Fibroblast of skin of right biceps (primary cell): ENCODE measurements at places on chromosomes 2 and 18.

DNA sequence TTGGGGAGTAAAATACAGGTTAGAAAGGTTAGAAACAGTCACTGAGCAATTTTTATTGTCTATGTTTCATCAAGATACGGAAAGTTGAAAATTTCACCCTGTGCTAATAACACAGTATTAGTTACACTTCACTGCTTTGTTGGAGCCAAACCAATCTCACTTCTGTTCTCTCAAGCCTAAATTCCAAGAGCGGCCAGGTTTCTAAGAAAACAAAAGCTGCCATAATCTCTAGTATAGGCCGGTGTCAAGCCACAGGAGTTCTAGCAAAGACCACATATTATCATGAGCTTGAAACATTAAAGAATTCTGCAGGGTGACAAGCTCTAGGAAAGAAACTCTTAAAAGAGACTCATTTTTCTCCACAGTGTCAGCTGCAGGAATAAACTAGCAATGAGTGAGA lies 128.7 kb downstream of the TXNL1 start:
- no peak for DNase-seq

DNA sequence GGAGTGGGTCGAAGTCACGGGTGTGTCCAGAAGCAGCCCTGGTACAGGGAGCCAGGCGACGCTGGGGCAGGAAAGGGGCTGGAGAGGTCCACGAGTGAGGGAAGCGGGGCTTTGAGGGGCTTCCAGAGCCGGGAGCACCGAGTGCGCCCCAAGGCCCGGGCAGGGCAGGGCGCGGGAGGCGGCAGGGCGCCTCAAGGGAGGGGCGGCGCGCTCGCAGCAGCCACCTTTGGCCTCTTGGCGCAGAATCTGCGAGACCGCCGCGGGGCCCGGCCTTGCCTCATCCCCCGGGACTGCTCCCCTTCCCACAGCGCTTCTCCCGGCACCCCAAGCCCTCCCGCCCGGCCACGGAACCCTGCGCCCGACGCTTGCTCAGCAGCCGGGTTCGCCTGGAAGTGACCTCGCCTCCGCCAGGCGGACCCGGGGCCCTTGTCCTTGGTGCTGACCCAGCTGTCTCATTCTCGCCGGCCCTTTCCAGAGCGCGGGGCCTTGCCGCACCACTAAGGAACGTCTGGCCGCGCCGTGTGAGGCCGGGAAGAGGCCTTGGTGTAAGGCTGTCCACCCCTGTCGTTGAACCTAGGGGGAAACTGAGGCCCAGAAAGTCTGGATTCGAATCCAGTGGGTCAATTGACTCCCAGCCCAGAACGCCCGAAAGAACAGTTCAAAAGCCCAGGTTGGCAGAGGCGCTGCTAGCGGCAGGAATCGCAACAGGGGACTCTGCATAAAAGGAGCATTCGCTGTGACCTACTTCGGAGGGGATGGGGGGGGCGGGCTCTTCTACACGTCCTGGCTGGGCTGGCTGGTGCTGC lies 584 bp upstream of the DNER start:
- DNase-seq: peak; percentile 53

- DNase-seq: no peak
Observed at GRCh38 chr2:4662161-4662779, 958.9 kb downstream of the DCDC2C start.

DNA sequence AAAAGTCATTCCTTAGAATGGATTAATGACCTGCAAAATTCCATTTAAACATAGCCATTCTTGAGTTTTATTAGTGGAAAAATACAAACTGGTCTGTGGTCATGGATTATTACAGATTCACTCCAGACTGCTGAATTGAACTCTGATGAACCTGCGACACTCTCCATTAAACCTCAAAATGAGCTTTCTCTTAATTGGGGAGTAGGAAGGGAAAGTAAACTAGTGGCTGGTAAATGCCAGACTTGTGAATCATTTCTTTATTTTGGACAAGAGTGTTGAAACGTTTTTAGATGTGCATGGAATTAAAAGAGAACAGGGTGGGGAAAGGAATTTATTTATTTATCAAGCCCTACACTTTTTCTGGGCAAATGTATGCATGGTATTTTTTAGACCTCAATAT lies 321.2 kb upstream of the FANCL start:
- peak; percentile 67 for DNase-seq

- no peak for DNase-seq
Observed at GRCh38 chr2:8728305-8729015, 46.6 kb downstream of the ID2 start.

- no peak for DNase-seq
Observed at GRCh38 chr2:9184361-9184760, 22.3 kb upstream of the ASAP2 start.

GRCh38 chr2:179412112-179412511 lies 147.5 kb upstream of the SESTD1 start:
- peak; percentile 34 for DNase-seq

- no peak for DNase-seq
Observed at GRCh38 chr18:73674125-73674865, 473.3 kb downstream of the FBXO15 start.

DNA sequence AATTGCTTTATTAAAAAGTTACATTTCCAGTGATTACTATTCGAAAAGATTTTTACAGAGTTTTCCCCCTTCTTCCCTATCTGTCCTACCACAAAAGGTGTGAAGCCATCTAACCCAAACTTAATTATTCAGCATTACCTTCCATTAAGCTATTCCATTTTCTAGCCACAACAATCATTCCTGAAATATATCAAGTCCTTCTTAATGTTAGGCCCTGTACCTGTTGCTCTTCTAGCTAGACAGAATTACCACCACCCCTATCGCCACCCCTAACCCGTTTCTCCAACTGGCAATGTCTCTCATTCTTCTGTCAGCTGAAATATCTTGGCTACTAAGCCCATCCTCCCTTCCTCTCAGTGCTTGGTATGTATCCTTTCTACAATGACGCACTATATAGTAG lies 13.9 kb downstream of the IWS1 start:
- no peak for DNase-seq

- DNase-seq: no peak
Observed at GRCh38 chr2:222052934-222053367, 245.8 kb downstream of the PAX3 start.

DNA sequence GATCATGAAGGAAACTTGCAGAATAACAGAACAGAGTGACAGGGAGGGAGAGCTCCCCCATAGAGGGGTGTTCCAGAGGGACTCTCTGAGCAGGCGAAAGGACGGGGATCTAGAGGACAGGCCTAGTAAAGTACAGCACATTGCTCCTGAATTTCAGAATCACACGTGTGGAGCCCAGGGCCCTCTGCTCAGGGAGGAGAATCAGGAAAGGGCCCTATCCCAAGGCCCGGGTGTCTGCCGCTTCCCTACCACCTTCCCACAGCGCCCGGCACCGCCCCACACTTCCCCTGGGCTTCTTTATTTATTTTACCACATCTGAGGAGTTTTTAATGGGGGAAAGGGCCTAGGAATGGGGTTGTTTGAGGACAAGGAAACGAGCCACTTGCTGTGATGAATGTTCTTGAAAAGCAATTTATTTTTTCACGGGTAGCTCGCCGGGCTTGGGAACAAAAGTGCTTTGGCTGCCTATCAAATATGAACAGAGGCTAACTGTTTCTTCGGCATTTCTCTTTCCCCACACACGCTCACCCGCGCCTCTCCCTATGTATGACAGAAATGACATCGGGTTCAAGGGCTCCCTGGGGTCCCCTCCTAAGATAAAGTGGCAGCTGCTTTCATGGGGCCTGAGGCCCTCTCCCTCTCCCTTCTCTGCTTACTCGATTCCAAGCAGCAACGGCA lies 79.3 kb upstream of the GLI2 start:
- DNase-seq: no peak

DNA sequence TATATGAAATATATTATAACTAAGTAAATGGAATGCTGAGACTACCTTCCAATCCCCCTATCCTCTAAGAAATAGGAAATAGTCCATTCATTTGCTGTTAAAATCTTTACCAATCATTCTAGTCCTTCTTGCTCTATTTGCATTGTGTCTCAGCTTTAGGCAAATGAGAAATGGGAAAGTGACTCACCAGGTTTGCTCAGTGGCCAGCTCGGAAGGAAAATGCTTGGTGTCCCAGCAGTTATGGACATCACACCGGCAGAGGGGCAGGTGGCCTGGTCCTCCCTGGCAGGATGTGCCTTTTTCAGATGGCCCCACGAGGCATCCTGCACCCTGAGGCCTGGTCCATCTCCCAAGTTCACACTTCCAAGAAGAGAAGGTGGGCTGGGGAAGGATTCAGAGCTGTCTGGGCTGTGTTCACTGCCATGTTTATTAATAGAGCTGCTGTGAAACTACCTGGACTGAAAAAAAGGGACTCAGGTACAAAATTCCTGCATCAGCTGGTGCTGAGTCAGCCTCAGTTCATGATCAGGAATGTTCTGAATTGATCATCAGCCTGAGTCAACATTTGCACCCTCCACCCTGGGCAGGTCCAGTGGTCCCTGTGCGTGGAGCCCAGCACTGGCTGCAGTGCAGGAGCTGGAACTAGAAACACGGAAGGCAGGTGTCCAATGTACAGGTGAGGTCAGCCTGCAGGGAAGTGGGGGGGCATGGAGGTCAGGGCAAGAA lies 60.1 kb upstream of the ARL4C start:
- DNase-seq: no peak

- peak; percentile 34 for DNase-seq
Observed at GRCh38 chr2:149101818-149102217, 63.3 kb downstream of the LYPD6B start.

GRCh38 chr18:28802546-28802945 lies 625.6 kb upstream of the CDH2 start:
- DNase-seq: peak; percentile 79

GRCh38 chr2:86323273-86324021 lies 14.0 kb downstream of the REEP1 start:
- no peak for DNase-seq
